ENCODE measurements at places on chromosomes 7 and 10. TPM values are rescaled to one million over a fixed set of nuclear protein-coding genes. Genes with fewer than 3 reads are reported as not detected.
A peak's percentile ranks its signal among the peaks of the same experiment; 100 is the strongest.

ADGRA1 gene
- 0.38 TPM for total RNA-seq

GRM8 gene
- total RNA-seq, result not detected

CUZD1 gene
- total RNA-seq, result 0.56 TPM

GRID2IP gene
- total RNA-seq, result 0.41 TPM

ITPRID1 gene
- total RNA-seq, result 0.59 TPM

TSPAN15 gene
- total RNA-seq, result 46.1 TPM

CYP2C18 gene
- 0.65 TPM for total RNA-seq

ZNF438 gene
- total RNA-seq, result 15.2 TPM

SFTPA1 gene
- 10,352 TPM for total RNA-seq

DNA sequence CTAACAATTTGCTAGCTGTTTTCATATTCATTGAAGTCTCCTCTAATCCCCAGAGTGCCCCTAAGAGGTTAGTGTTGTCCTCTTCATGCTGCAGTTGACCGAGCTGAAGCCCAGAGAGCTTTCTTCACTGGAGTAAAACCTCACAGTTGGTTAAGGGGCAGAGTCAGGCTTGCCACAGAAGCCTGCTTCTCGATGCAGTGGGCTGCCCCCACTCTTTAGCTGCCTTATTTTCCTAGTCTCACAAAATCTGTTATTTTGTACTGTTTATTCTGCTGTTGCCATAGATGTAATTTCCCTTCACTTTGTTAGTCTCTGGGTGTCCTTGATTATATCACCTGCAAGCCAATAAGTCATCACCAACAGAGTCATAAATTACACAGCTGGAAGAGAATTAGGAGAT lies 56.3 kb upstream of the ZPBP start:
- DNase-seq, result no peak

GRCh38 chr10:120833222-120833928 lies 17.8 kb upstream of the WDR11 start:
- no peak for DNase-seq

DNA sequence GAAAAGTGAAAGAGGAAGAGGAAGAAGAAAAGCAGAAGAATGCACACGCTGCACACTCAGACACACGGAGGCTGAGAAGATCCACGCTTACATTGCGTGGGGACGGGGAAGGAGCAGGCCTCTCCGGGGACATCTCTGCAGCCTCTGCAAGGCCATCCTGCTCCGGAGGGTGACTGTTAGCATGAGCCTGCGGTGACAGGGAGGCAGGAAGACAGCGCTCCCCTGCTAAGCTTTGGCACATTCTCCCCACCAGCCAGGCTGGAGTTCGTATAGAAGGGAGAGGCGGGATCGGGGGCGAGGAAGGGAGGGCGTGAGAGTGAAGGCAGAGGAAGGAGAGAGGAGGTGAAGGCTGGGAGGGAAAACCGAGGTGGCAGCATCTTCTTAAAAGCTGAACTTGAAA lies 366.0 kb upstream of the SHH start:
- DNase-seq, result no peak

DNA sequence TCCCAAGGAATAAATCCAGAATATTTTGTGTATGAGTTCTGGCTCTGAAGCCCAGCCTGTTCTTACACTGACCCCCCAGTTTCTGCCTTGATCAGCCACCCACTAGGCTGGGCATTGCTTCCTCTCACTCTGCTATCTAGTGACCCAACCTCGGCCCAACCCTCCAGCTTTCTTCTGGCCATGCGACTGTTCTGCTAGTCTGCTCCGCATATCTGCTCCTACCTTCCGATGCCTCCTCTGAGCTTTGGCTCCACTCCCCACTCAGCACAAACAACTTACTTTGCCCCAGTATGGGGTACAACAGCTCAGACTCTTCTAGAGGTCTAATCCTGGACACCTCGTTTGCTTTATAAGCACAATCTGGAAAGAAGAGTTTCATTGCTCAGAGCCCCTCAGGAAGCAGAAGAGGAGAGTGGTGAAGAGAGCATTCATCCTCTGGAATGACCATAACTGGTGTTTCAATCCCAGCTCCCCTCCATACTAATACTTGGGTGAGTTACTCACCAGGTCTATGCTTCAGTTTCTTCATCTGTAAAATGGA lies 99.6 kb downstream of the NPSR1 start:
- DNase-seq, result no peak

- DNase-seq, result no peak
Measured at GRCh38 chr10:24622781-24623301, 100.8 kb downstream of the ARHGAP21 start.

- no peak for DNase-seq
Measured at GRCh38 chr7:106603346-106603745, 57.6 kb downstream of the CCDC71L start.

GRCh38 chr10:33773253-33773573 lies 438.7 kb upstream of the NRP1 start:
- DNase-seq, result no peak

- DNase-seq, result no peak
Measured at GRCh38 chr7:101941481-101942383, 124.3 kb downstream of the CUX1 start.

DNA sequence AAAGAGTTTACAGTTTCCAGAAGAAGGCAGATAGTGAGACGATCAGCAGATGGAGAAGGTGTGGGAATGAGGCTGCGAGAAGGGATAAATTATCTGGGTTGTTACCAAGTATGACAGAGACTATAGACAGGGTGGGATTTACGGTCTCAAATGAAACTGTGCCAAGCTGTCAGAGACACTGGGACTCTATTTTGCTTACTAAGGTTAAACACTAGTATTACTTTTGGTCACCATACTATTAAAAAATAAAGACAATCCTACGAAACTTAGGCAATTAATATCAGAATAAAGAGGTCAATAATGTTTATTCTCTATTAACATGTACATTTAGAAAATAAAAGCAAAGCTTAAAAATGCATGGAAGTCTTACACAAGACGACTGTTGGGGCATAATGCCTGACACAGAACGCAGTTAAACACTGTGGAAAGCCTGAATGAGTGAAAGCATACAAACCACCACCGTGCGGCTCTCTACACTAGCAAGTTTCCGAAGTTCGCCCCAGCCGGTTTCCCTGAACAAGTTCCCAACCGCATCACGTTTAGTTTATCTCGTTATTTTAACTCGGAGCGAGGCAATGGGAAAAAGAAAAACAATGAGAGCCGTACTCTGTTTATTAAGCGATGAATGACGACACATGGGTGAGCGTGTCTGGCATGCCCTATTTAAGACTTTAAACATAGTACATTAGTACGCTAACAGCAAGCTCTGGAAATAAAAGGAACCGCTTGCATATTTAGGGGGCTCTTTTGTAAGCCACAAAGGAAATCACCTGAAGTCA lies 909 bp upstream of the CC2D2B start:
- peak; percentile 50 for DNase-seq

DNA sequence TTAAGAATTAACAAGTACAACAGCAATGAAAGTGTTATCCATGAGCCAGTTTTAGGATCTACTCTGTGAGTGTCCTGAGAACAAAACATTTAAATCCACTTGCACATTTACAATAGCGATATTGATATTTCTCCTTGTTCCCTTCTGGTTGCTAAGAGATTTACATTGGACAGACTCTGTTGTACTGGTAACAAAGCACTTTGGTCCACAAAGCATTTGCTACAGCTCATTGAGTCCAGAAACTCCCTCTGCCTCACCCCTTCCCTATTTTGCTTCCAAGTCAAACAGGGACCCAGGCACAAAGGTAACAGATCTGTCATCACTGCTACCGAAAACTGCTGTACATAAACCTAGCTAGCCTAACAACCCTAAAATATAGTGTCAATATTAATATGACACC lies 2.1 kb downstream of the ANK3 start:
- DNase-seq, result no peak

GRCh38 chr7:49638166-49638565 lies 135.3 kb upstream of the VWC2 start:
- no peak for DNase-seq

DNA sequence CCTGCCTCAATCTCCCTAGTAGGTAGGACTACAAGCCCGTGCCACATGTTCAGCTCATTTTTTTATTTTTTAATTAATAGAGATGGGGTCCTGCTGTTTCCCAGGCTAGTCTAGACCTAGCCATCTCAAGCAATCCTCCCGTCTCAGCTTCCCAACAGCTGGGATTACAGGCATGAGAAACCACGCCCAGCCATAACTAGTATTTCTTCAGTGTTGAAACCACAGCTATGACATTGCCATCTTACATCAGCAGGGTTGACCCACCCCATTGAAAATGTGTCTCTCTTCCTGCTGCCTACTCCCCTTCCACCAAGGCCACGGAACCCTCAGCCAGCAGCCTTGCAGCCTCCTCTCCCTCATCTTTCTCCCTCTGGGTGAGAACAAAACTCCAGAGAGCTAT lies 62.1 kb upstream of the ZNF746 start:
- DNase-seq, result no peak

DNA sequence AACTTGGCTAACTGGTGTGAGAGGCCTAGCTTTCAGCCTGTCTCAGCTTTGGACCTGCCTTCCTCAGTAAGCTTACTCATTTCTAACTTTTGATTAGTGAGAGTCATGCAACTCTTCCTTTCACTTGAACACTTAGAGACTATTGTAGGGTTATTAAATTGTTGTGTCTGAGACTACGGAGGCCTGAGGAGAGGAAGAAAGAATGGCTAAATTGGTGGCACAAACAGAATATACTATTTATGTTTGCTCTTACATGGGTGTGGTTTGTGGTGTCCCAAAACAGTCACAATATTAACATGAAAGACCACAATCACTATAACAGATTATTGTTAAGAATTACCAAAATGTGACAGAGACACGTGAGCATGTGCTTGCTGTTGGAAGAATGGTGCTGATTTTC lies 82.1 kb downstream of the TRIM24 start:
- no peak for DNase-seq

GRCh38 chr10:104317269-104317710 lies 21.0 kb downstream of the ITPRIP start:
- no peak for DNase-seq

- no peak for DNase-seq
Measured at GRCh38 chr10:373526-374309, 238.5 kb downstream of the ZMYND11 start.

DNA sequence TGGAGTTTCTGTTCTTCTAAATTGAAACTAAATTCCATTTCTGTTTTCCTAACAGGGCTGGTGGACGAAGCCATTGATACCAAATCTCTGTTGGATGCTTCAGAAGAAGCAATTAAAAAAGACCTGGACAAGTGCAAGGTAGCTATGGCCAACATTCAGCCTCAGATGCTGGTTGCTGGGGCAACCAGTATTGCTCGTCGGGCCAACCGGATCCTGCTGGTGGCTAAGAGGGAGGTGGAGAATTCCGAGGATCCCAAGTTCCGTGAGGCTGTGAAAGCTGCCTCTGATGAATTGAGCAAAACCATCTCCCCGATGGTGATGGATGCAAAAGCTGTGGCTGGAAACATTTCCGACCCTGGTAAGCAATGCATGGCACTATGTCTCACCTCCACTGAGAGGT lies 45.6 kb downstream of the AP3M1 start:
- no peak for DNase-seq

DNA sequence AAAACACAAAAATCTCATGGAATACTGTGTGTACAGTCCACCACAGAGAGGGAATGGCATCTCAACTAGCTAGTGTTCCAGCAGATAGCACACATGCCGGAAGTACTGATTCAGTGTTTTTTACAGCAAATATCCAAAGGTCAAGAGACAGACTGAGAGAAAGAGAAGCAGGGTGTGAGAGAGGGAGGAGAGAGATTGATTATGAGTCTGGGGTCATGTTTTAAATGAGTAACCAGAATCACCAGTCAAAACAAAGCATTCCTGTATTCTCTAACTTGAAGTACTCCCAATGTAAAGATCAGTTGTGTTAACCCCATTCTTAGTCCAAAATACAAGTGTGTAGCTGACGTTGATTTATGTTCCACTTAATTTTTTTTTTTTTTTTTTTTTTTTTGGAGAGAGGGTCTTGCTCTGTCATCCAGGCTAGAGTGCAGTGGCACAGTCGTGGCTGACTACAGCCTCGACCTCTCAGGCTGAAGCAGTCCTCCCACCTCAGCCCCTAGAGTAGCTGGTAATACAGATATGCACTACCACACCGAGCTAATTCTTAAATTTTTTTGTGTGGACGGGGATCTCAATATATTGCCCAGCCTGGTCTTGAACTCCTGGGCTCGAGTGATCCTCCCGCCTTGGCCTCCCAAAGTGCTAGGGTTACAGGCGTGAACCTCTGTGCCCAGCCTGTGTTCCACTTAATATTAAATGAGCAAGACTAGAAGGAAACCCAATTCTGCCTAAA lies 114.2 kb downstream of the TAF3 start:
- no peak for DNase-seq

DNA sequence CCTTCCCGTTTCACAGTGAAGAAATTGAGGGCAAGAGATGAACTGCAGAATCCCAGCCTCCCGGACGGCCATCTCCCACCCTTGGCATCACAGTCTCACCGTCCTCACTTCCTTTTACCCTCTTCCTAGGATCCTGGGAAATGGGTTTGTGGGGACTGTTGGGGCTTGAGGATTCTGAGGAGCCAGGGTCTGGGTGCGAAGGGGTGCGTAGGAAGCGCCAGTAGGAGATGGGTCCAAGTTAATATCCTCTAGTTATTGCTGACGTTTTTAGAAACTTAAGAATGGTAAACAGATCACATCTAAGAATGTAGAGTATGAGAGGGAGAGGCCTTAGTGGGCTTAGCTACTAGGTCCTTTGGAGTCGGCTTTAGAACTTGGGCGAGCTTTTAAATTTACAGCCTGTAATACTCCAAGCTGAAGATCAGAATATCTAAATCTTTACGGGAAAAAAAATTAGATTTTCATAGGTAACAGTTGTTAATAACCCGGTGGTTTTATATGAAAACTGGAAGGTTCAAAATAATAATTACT lies 696 bp downstream of the MALSU1 start:
- no peak for DNase-seq

- DNase-seq, result no peak
Measured at GRCh38 chr7:1012004-1012715, 29.2 kb downstream of the CYP2W1 start.

DNA sequence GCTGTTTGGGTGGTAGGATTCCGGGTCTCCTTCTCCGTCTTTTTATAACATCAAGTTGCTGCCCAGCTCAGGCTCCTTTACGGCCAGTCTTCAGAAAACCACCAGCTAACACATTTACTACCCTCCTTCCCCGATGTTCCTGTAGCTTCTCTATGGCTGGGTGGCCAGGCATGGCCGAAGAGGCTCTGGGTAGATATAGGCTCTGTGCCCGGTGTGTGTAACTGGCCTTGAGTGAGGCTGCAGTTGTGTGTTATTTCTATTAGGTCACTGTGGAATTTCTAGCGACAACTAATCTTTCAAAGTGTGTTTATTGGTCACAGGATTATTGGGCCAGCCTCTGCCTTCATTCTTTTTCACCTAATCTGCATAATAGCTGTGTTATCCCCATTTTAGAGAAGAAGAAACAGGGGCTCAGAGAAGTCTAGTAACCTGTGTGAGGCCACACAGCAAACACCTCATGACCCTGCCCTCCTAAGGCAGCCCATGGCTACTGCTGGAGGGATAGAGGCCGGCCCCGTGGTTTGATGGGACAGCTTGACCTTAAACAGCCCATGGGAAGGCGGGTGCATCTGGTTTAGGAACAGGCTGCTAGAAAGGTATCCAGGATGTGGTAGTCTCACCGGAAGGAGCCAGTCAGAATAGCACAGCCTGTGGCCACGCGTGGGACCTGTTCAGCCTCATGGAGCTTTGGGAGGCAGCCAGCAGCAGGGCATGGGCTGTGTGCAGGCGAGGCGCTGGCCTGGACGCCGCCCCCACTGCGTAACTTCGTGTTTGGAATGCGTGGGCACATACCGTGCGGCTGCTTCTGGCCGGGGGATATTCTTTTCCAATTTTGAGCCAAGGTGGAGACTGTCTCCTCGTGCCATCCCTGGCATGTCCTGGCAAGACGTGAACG lies 29.7 kb downstream of the HTRA1 start:
- no peak for DNase-seq

Measured in lower lobe of right lung (tissue), 2 donors.